Heart left ventricle (tissue), 16 donors: ENCODE measurements at places on chromosomes 7 and 10.

DNA sequence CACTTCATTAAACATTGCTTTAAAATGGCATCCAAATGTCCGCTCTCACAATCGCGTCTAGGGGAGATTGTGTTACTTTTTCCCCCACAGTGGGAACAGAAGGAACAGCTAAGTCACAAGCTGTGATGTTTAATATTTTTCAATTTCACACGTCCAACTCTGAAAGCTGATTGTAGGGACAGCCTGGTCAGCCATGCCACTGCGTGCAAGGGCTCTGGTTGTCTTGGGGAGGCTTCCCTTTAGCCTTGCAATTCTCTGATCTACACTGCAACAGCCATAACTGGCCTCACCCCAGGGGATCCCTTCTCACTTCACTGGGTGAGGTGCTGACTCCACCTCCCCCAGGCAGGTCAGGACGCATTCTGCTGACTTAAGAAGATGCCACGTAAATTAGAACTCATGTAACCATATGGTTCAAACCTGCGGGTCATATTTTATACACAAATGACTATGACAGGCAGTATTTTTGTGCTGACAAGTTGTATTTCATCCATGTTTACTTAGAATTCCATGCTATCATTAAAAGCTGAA, 425.2 kb upstream of the NFE2L3 start:
- DNase-seq = no peak

DNA sequence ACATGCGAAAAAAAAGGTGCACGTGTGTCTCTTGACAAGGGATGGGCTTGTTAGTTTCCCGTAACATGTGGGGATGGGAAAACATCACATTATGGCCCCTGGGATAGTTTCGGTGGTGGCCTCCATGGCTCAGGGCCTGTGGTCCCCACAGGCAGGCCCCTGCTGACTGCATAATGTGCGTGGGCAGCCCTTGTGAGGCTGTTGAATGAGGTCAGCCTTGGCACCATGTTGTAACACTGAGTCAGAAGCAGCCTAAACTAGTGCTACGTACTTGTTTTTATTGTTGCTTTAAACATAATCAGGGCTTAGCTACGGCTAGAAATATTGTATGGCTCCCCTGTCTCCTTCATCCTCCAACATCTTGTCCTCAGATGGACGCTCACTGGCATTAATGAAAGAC, 80.6 kb downstream of the BEND7 start:
- peak; percentile 54 for DNase-seq

GRCh38 chr7:36910859-36911258, 186.6 kb upstream of the AOAH start:
- DNase-seq = no peak

DNA sequence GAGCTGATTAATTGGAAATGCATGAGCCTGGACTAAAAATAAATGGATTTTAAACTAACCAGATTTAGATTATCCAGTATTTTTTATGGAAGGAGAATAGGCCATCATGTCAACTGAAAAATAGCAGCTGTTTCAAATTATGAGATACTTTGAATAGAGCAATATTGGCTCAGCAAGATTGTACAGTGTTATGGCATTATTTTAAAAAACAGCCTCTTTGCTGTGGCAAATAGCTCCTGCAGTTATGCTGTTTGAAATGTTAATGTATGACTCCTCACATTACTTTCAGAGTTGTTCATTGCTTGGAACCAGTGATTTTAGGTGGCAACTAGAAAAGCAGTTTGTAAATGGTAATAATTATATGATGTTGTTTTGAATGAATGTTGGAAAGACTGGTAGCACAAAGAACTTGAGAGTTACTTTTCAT, 244.5 kb downstream of the KIAA1217 start:
- no peak for DNase-seq

DNA sequence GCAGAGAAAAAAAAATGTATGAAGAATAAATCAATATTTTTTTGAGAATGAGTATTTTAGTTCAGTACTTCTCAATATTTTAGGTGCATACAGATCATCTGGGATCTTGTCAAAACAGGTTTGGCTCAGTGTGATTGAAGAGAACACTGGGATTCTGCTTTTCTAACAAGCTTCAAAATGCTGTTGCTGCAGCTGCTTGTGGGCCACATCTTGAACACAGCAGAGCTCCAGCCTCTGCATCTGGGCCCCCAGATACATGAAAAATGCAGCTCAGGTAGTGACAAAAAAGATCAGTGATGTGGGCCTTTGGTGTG, 1177.1 kb upstream of the C7orf33 start:
- no peak for DNase-seq

- DNase-seq = no peak
These were observed 305.1 kb downstream of the AUTS2 start for GRCh38 chr7:69903410-69903809.

GRCh38 chr10:16848562-16849154, 31.4 kb upstream of the RSU1 start:
- DNase-seq = no peak

- no peak for DNase-seq
These were observed 75.0 kb downstream of the WNT2 start for GRCh38 chr7:117247809-117248208.

- no peak for DNase-seq
These were observed 563.9 kb upstream of the ADARB2 start for GRCh38 chr10:2301227-2301626.

GRCh38 chr7:131443496-131443895, 112.9 kb downstream of the PODXL start:
- no peak for DNase-seq

DNA sequence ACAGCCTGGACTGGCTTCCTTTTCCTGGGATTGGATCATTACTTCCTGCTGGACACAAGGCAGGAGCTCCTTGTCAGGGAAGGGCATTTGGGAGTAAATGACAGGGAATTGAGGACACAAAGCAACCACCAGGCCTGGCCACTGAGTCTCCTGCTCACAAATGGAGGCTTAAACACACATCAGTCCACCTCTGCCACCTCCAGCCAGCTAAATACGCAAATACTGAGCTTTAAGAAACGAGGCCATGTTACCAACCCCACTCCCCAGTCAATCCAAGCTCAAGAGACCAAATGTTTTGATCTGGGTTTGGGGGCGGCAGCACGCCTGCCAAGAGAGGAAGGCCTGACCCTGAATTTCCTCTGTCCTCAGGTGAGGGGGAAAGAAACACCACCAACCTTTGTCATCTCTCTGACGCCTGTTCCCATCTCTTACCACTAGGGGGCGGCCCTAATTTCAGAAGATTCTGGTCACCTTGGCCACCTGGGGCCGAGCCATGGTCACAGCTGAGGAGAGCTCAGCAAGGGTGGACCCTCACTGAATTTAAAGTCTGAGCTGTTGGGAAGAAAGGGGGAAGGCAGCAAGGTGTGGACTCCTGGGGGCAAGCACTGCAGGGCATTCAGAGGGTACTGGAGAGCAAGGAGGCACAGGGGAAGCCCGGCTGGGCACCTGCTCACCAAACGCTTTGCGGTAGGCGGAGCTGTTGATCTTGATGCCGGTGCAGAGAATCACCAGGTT, 16.5 kb downstream of the AIFM2 start:
- DNase-seq = peak; percentile 39

- DNase-seq = no peak
These were observed 23.8 kb upstream of the STARD3NL start for GRCh38 chr7:38154278-38154677.
